GOT3 (cell line): ENCODE measurements at places on chromosomes 1 and 21.

GRCh38 chr21:35502821-35503220, 453.7 kb upstream of the RUNX1 start:
- DNase-seq: no peak

- DNase-seq: no peak
These were observed 23.6 kb upstream of the ABCB10 start for GRCh38 chr1:229582011-229582694.

DNA sequence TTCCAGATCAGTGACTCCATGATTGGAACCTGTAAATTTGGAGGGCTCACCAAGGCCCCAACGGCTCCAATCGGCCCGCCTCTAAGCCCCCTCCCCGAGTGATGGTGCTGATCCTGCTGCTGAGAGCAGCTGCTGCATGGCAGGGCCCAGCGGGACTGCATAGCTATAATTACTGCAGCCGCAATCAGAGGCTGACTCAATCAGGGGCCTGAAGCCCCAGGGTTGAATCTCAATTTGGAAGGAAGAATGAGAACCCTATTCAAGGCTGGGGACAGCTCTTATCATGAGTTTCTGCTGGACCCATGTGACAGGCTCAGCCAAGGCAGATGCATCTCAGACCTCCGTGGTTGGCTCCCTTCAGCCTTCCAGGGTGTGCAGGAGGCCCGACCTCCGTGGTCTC, 42.8 kb upstream of the MAGOH start:
- DNase-seq: no peak

GRCh38 chr1:162367073-162367472, 9.6 kb downstream of the SPATA46 start:
- DNase-seq: no peak

GRCh38 chr1:198657550-198658064, 18.8 kb downstream of the PTPRC start:
- DNase-seq: no peak
